ENCODE measurements at places on chromosomes 5 and 9. TPM values are rescaled to one million over a fixed set of nuclear protein-coding genes. Genes with fewer than 3 reads are reported as not detected.

Gene PRDM9
- not detected for polyA plus RNA-seq

Gene ENG
- 3.2 TPM for polyA plus RNA-seq

Gene LCN15
- 0.08 TPM for polyA plus RNA-seq

Gene ATP10B
- polyA plus RNA-seq = 0.06 TPM

Gene IRX1
- polyA plus RNA-seq = 2.6 TPM

Measured in H1 (cell line).